ENCODE measurements at places on chromosomes 16 and 17. TPM values are rescaled to one million over a fixed set of nuclear protein-coding genes. Genes with fewer than 3 reads are reported as not detected.
A peak's percentile ranks its signal among the peaks of the same experiment; 100 is the strongest.

DNA sequence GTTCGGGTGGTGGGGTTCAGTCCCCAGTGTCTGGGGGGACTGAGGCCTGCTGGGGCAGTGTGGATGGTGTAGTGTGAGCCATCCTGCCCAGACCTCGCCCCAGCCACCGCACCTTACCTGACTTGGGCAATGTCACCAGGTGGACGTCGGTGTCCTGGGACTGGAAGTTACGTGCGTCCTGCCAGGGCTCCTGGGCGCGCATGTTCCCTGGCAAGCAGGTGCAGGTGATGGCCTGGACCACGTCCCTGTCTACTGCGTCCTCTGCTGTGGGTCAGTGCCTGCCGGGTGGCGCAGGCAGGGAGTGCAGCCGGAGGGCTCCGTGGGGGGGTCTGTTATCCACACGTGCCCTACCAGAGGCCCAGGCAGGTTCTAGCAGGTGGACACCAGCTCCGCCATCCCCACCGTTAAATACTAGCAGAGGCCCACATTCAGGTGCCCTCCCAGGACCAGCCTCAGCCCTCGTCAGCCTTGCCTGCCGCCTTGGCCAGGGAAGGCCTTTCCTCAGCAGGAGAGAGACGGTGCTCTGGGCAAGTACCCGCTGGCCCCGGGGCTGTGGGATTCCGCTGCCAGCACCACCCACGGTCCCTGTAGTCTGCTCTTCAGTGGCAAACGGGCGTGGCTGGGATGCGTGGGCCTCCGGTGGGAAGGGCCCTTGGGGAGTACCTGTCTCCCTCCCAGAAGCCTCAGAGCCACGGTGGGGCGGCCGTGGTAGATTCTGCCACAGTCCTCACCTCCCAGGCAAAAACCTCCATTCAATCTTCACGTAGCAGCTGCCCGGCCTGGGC is 8.1 kb upstream of the DPEP1 start:
- DNase-seq, result no peak
- H3K4me3 ChIP-seq, result no peak overlapping the region
- peaks cover 15% of the 10 kb centered on the region for H3K4me1 ChIP-seq

GRCh38 chr16:57774705-57775285 is 27.5 kb downstream of the KIFC3 start:
- no peak for DNase-seq
- no peaks in the 10 kb centered on the region for H3K27me3 ChIP-seq

DNA sequence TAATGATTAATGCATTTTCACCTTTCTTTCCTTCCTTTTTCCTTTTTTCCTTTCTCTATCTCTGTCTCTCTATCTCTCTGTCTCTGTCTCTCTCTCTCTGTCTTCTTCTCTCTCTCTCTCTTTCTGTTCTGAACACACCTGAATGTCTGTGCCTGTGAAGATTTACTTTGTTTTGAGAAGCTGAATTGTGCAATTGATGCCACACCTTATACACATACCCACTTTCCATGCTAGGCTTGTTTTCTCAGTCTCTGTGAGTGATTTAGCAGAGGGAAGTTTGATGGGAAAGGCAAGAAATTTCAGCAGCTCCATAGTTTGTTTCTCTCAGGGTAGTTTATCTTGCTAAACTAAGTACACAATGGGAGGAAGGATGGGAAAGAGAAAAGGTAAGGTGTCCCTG is 9.3 kb upstream of the CAPNS2 start:
- H3K27ac ChIP-seq, result no peak overlapping the region
- H3K4me1 ChIP-seq, result peaks cover 42% of the 10 kb centered on the region
- no peaks in the 10 kb centered on the region for H3K27me3 ChIP-seq
- H3K4me3 ChIP-seq, result no peak overlapping the region

GRCh38 chr16:52293204-52293603 is 253.7 kb downstream of the TOX3 start:
- H3K27ac ChIP-seq, result no peak overlapping the region
- no peaks in the 10 kb centered on the region for H3K4me1 ChIP-seq
- no peak overlapping the region for H3K4me3 ChIP-seq

DNA sequence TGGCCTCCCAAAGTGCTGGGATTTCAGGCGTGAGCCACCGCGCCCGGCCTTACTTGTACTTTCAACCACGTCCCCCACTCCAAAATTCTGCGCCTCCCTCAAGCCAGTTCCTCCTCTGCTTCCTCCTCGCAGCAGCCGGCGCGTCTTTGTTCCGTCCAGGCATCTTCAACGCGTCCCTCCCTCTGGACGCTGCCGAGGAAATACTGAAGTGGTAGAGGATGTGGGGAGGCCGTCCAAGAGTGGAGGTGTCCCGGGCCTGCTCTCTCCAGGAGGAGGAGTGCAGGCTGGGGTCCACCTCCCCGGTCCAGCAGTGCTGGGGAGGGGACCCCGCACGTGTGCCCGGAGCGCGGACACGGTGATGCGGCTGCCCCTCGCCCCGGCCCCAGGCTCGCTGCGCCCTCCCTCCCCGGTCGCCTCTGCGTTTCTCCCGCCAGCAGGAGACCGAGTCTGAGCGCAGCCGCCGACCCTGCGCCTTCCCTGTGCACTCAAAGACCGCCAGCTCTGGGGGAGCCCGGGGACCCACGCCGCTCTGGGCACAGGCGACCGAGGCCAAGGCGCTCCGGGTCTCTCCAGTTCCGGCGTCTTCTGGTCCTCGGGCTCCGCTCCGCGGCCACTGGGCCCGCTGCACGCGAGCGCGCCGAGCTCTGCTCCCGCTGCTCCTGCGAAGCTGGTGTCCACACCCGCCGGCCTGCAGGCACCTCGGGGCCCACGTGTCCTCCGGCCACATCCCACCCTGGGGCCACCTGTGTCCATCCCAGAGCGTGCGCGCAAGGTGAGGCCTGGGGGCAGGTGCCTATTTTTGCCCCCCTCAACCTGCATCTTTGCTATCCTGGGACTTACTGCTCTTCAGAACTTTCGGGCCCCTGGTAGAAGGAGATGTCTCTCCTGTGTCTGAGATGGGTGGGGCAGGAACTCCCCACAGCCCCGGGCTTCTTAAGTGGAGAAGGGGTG is 31.7 kb downstream of the OSBPL7 start:
- peaks cover 76% of the 10 kb centered on the region for H3K27me3 ChIP-seq
- peak overlapping the region; percentile 63 for H3K27ac ChIP-seq
- H3K4me3 ChIP-seq, result peak overlapping the region; percentile 63
- peaks cover 1% of the 10 kb centered on the region for H3K36me3 ChIP-seq
- peaks cover 6% of the 10 kb centered on the region for H3K4me1 ChIP-seq

DNA sequence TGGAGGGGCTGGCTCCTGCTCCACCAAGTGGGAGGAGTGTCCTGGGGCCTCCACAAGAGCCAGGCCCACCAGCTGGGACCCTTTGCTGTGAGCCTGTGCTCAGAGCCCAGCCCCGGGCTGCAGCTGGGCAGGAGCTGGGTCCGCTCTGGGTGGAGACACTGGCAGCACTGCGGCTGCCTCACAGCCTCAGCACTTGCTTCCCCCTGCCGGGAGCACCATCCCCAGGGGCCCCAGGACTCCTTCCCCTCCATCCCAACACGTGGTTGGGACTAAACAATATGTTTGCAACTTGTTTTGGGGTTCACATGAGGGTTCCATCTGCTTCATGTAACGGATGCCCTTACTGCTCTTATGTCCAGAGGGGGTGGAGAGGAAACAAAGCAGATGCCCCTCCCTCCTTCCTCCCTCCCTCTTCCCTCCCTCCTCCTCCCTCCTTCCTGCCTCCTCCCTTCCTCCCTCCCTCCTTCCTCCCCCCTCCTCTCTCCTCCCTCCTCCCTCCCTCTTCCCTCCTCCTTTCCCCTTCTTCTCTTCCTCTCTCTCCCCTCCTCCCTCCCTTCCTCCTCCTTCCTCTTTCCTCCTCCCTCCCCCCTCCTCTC is 16.3 kb upstream of the CBFA2T3 start:
- H3K27ac ChIP-seq, result no peak overlapping the region
- no peak overlapping the region for H3K4me3 ChIP-seq
- DNase-seq, result no peak
- H3K36me3 ChIP-seq, result no peaks in the 10 kb centered on the region
- H3K27me3 ChIP-seq, result peaks cover 14% of the 10 kb centered on the region
- H3K4me1 ChIP-seq, result no peaks in the 10 kb centered on the region

GRCh38 chr16:30570636-30571444 is 674 bp downstream of the ZNF688 start:
- H3K27me3 ChIP-seq, result no peaks in the 10 kb centered on the region
- peak overlapping the region; percentile 89 for H3K4me3 ChIP-seq
- peak overlapping the region; percentile 95 for H3K27ac ChIP-seq
- H3K36me3 ChIP-seq, result no peaks in the 10 kb centered on the region
- DNase-seq, result no peak
- peaks cover 18% of the 10 kb centered on the region for H3K4me1 ChIP-seq

GRCh38 chr17:56697190-56697589 is 103.7 kb downstream of the NOG start:
- H3K4me3 ChIP-seq, result no peak overlapping the region
- no peak for DNase-seq
- no peaks in the 10 kb centered on the region for H3K36me3 ChIP-seq
- no peak overlapping the region for H3K27ac ChIP-seq
- H3K4me1 ChIP-seq, result peaks cover 14% of the 10 kb centered on the region
- no peaks in the 10 kb centered on the region for H3K27me3 ChIP-seq

DNA sequence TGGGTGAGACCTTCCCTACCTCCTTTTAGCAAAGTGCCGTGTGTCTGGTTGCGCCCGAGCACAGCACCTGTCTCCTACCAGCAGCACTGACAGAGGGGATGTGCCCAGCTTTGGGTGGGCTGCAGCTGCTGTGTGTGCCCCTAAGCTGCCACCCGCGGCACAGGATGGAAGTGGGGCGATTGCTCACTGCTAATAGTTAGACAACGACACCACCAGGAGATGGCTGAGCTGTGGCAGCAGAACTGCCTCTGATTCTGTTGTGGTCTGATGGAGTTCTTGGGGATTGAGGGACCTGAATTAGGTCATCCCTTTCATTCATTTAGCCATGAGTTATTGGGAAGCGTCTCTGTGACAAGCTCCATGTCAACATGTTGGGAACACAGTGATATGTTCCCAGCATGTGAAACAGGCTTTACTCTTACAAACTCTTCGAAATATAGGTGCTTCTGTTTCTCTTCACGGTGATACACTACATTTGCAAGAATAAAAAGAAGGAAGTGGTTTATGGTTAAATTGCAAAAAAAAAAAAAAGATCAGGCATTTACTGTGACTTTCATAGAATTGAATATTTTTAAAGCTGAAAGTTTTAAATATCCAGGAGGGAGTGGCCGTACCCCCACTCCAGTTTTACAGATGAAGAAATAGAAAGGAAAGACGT is 184.4 kb downstream of the MAF start:
- H3K4me1 ChIP-seq, result no peaks in the 10 kb centered on the region
- H3K27ac ChIP-seq, result no peak overlapping the region
- no peak for DNase-seq
- H3K27me3 ChIP-seq, result peaks cover 13% of the 10 kb centered on the region
- H3K36me3 ChIP-seq, result no peaks in the 10 kb centered on the region

DNA sequence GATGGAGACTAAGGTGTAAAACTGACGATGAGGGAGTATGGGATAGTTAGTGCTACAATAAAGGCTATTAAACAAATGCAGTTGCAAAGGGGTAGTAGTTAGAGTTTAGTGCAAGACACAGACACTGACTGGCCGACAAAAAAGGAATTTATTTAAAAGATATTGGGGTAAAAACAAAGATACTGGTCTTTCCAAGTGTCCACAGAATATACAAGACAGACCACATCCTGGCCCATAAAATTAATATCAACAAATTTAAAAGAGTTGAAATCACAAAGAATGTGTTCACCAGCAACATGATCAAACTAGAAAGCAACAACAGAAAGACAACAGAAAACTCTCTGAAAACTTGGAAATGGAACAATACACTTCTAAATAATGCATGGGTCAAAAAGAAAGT is 54.7 kb downstream of the CFDP1 start:
- H3K27ac ChIP-seq, result peak overlapping the region; percentile 89
- DNase-seq, result no peak
- peaks cover 59% of the 10 kb centered on the region for H3K4me1 ChIP-seq

DNA sequence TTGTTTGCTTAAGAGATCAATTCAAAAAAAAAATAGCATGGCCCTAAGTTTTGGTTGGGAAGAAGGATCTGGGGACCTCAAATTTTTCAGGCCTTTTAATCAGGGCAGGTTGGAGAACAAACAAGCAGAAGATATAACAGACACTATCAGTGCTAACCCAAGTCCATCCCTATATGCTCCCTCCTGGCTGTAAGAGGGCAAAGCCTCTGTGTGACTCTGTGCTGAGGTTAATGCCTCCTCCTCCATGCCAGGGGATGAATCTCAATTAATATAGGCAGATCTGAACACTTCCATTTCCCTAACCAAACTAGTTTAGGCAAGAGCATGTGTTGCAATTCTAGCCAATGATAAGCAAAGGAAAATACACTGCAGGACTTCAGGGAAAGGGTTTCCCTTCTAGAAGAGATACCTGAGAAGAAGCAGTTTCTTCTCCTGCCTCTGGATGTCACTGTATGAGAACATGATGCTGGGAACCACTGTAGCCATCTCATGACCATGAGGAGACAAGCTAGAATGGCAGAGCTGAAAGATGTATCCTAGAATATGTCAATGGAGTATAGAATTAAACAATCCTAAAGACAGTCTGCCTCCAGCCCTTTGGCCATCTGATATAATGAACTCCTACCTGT is 76.0 kb downstream of the CHD9NB start:
- no peak overlapping the region for H3K27ac ChIP-seq
- H3K4me1 ChIP-seq, result no peaks in the 10 kb centered on the region
- no peak for DNase-seq
- no peaks in the 10 kb centered on the region for H3K36me3 ChIP-seq

GRCh38 chr17:2405247-2405926 is 4.5 kb upstream of the MNT start:
- peak overlapping the region; percentile 1 for H3K4me3 ChIP-seq
- no peaks in the 10 kb centered on the region for H3K27me3 ChIP-seq
- H3K4me1 ChIP-seq, result peaks cover 48% of the 10 kb centered on the region

GRCh38 chr17:28896491-28896883 is 1.0 kb downstream of the FLOT2 start:
- peak overlapping the region; percentile 79 for H3K27ac ChIP-seq
- no peaks in the 10 kb centered on the region for H3K27me3 ChIP-seq
- DNase-seq, result no peak
- H3K4me1 ChIP-seq, result peaks cover 45% of the 10 kb centered on the region

DNA sequence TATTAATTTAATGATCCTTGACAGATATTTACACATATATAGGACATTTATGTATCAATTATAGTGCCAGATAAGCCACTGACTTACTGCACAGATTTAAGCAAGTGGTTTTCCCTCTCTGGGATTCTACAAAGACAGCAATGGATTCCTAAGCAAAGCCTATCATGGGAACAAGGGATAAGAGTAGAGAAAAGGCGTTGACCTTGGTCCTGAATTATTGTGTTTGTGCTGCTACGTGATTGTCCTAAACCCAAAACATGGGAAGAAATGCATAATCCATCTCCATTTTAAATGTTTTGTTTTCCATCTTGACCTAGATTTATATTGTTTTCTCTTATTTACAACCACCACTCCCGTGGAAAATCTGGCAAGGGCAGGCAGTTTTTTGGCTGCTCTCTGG is 14.0 kb downstream of the SLFN11 start:
- no peak overlapping the region for H3K4me3 ChIP-seq
- H3K4me1 ChIP-seq, result peaks cover 4% of the 10 kb centered on the region
- no peaks in the 10 kb centered on the region for H3K36me3 ChIP-seq
- no peak for DNase-seq
- H3K27me3 ChIP-seq, result peaks cover 29% of the 10 kb centered on the region

- no peaks in the 10 kb centered on the region for H3K36me3 ChIP-seq
- no peaks in the 10 kb centered on the region for H3K27me3 ChIP-seq
- no peak overlapping the region for H3K27ac ChIP-seq
- DNase-seq, result peak; percentile 46
- no peak overlapping the region for H3K4me3 ChIP-seq
- no peaks in the 10 kb centered on the region for H3K4me1 ChIP-seq
Observed at GRCh38 chr17:17313350-17313991, 10.3 kb downstream of the NT5M start.

GRCh38 chr16:73616166-73616753 is 568.3 kb upstream of the ZFHX3 start:
- no peak overlapping the region for H3K27ac ChIP-seq
- H3K27me3 ChIP-seq, result peaks cover 19% of the 10 kb centered on the region
- no peak overlapping the region for H3K4me3 ChIP-seq

TMEM92 gene
- total RNA-seq, result 1.7 TPM

KRT36 gene
- total RNA-seq, result not detected

USP7 gene
- 81.1 TPM for total RNA-seq

ASIC2 gene
- total RNA-seq, result not detected

SSTR5 gene
- total RNA-seq, result not detected

C16orf92 gene
- total RNA-seq, result not detected
